Activated CD4-positive, alpha-beta T cell treated with anti-CD3 and anti-CD28 coated beads, Interleukin-2, amount 50 U/mL, for 1 hour (primary cell): ENCODE measurements at places on chromosomes 1 and 21.

- DNase-seq = no peak
These were observed at the start of gene WNT3A for GRCh38 chr1:228006786-228007048. Gene WNT3A, plus strand, starts transcription at chr1:228006998. Its CDS starts 131 bp downstream, at chr1:228007129.

- DNase-seq = no peak
These were observed 5.5 kb upstream of the DDR2 start for GRCh38 chr1:162626761-162627160.

GRCh38 chr1:10638559-10639005 lies 157.9 kb downstream of the CASZ1 start:
- DNase-seq = no peak

GRCh38 chr1:145999321-146000024 lies 3.1 kb upstream of the TXNIP start:
- peak; percentile 35 for DNase-seq

DNA sequence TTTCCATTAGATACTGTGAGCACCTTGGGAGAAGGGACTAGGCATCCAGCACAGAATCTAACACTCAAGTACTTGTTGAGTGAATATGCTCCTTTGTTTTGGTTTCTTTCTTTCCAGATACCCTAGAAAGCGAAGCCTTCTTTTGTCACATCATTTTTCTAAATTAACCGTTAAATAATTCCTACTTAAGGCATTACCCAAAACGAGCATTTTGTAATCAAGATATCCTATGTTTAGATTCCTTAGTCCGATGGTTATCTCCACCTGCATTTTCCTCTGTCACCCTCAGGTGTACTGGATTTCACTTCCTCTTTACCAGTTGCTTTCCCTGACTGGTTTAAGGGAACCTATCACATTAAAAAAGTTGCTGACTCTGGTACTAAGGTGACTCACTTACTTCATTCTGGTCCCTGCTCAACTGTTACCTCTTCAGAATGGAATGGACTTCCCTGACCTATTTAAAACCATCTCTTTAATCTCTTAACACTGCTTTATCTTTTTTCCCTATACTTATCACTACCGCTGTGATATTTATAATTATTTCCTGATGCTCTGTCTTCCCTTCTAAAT lies 3.2 kb downstream of the B3GALNT2 start:
- DNase-seq = no peak

DNA sequence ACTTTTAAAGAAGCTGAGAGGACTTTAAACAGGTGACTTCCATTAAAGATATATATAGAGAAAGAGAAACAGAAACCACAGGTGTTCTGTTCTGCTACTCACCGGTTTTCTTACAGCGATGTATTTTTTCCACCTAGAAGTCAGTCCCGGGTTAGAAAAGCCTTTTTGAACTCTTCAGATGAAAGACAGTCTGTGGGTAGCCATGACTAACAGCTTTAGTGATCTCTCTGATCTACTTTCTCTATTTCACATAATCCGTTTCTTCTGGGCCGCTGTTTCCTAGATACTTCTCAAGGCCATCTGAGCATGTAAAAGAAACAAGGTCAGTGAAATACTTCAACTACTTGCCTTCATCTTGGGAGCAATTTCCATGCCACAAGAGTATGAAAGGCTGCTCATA lies 25.1 kb downstream of the WDR64 start:
- no peak for DNase-seq

- no peak for DNase-seq
These were observed 981.7 kb upstream of the NCAM2 start for GRCh38 chr21:20016435-20017005.

DNA sequence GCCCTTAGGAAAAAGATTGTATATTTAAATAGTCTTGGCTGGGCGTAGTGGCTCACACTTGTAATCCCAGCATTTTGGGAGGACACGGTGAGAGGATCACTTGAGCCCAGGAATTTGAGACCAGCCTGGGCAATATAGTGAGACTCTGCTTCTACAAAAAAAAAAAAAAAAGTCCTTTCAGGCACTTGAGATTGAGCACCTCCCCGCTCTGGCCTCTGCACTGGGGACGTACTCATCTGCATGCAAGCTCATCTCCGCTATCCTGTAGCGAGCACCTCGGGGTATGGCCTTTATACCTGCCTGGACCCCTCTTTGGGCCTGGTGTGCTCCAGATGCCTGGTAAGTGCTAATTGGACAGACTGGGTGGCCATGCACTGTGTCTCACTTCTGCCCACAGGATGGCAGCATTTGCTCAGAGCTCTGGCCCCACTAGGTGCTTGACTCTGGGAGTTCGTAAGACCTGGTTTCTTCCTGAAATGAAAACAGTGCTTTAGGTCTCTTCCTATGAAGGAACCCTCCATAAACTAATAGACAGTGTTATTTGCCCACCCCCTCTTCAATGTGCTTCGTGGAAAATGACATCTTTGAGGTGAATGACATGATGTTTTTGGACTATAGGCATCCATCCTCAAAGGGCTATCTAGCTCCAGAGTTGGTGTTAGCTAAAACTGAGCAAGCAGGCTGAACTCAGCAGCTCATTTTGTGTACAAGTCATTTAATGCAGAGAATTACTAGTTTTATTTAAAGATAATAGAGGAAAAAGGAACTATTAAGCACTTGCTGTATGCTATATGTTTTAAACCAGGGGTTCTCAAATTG lies 61.7 kb upstream of the ADAR start:
- peak; percentile 71 for DNase-seq

DNA sequence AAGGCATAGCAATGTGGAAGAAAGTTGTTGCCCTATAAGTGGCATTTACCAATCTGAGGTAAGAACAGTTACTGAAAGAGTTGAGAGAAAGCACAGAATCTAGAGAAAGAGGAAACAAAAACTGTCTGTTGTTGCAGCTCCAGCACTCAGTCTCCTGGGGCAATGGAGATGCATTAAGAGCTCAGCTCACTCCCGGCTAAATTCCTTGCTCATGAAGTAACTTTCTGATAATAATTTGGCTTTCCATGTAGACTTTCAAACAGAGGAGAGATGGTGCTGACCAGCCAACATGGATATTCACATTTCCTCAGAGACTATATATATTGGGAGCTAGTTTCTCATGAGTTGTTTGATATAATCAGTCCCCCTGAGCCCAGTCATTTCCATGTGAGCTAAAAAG lies 135.3 kb downstream of the GDAP2 start:
- no peak for DNase-seq
